Stimulated activated CD4-positive, alpha-beta T cell treated with anti-CD3 and anti-CD28 coated beads, Interleukin-2, amount 100 ng/mL, for 4 hours (primary cell): ENCODE measurements at places on chromosomes 5 and 9.

DNA sequence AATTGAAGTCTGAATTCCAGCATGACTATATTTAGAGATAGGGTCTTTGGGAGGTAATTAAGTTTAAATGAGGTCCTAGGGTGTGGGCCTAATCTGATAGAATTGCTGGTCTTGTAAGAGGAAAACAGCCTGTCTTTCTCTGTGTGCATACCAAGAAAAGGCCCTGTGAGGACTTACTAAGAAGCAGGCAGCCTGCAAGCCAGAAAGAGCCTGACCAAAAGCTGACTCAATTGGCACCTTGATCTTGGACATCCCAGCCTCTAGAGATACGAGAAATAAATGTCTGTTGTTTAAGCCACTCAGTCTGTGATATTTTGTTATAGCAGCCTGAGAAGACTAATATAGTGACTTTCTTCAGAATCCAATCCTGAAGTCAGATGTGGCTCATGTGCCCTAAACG is 14.6 kb downstream of the ARL14EPL start:
- DNase-seq, result no peak

- peak; percentile 35 for DNase-seq
Observed at GRCh38 chr9:113548221-113549041, 84.9 kb downstream of the RGS3 start.

- no peak for DNase-seq
Observed at GRCh38 chr9:81462801-81463200, 226.5 kb downstream of the TLE1 start.

DNA sequence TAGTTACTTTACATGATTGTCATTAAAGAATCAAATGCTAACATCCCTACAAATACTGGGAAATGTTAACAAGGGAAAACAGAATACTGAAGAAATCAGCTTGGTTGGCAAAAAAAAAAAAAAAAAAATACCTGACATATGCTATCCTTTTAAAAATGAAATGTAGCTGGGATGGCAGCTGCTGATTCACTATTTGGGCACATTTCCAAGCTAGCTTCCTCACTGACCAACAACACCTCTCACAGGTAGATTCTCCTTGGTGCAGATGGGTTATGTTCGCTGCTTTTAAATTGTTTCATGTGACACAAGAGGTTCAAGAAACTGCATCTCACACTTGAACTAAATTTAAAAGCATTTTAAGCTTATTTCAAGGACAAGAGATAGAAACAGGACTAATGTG is 6.1 kb upstream of the PRUNE2 start:
- DNase-seq, result no peak

DNA sequence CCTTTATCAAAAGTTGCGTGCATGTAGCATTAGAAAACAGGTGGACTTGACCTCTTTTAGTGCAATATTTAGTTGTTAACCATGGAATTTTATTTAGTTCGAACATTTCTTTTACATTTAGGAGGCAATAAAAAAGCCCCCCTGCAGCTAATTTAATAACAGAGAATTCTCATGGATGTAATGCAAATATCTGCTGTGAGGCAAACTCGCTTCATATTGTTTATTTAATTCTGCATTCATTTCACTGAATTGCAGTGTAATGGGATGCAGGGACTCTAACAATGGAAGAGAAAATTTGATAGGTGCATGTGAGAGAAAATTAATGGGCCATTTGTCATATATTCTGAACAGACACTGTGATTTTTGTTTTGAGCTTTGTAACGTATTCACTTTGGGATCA is 205.1 kb upstream of the CHD1 start:
- no peak for DNase-seq
